ENCODE measurements at places on chromosomes 3 and 15.
A peak's percentile ranks its signal among the peaks of the same experiment; 100 is the strongest.

DNA sequence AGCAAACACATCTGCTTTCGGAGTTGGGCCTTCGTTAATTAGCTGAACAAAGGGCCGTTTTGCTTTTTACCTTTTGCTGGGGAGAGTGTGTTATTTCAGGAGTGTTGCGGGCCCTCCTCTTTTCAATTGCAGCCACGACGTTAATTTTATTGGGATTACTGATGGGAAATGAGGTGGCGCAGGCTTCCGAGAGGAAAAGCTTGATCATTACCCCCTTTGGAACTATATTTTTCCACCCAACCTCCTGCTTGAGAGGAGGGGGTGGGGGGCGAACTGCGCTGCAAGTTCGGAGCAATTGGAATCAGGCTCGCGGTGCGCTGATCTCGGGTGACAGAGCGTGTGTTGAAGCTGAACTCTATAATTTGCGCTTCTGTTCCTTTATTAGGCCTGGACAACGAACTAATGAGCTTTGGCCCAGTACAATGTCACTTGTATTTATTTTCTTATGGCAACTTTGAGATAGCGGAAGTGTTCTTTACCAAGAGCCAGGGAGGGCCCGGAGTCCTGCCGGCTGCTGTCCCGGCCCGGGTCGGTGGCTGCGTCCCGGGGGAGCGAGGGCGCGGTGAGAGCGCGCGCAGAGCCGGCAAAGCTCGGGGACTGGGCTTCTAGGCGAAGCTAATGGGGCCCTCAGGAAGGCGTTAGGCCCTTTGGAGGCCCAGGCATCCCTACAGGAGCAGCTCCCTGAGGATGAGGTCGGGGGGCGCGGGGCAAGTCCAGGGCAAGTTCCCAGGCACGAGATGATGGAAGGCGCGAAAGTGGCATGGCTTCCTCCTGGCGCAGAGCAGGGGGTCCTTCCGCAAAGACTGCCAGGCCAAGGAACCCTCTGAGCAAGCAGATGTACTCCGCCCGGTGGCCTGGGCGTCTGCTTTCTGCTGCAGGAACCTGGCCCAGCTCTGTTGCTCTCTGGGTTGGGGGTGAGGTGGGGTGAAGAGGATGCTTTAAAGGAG is 12.9 kb downstream of the NR2F2 start:
- no peak for DNase-seq

GRCh38 chr15:89760303-89761008 is 9.4 kb upstream of the MESP1 start:
- DNase-seq: peak; percentile 65

DNA sequence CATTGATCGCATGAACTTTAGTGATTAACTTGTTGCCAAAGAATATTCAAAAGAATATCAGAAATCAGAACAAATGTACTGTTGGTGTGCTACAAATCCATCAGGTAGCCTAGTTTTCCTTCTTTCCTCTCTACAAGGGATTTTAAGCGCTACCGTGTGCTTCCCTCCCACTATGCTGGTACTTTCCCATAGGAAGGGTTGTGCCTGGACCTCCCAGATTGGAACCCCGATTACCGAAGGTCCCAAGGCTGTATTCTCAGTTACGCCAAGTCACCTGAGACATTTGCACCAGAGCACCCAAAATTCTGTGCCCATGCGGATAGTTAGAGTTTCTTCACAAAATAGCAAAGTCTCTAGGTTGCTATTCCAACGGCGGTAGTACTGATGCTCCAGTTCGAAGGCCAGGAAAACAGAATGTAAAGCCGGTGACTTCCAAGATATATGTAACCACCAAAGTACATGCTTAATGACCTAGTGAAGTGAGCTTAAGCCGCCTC is 23.4 kb upstream of the GATM start:
- no peak for DNase-seq

DNA sequence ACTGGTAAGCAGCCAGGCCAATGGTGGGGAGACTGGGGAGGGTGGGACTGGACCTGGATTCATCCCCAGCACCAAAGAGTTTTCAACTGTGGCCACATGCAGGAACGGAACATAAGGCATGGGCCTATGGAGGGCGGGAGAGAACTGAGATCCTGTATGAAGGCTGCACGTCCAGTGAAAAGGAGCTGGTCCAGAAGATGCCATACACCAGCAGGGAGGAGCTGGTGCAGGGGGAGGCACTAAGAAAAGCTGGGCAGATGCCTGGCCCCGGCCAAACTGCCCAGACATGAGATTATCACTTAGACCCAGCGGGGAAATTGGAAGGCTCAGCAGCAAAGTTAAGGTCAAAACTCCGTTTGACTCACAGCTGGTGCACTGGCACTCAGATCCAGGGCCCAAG is 58.1 kb upstream of the MCF2L2 start:
- DNase-seq: no peak

DNA sequence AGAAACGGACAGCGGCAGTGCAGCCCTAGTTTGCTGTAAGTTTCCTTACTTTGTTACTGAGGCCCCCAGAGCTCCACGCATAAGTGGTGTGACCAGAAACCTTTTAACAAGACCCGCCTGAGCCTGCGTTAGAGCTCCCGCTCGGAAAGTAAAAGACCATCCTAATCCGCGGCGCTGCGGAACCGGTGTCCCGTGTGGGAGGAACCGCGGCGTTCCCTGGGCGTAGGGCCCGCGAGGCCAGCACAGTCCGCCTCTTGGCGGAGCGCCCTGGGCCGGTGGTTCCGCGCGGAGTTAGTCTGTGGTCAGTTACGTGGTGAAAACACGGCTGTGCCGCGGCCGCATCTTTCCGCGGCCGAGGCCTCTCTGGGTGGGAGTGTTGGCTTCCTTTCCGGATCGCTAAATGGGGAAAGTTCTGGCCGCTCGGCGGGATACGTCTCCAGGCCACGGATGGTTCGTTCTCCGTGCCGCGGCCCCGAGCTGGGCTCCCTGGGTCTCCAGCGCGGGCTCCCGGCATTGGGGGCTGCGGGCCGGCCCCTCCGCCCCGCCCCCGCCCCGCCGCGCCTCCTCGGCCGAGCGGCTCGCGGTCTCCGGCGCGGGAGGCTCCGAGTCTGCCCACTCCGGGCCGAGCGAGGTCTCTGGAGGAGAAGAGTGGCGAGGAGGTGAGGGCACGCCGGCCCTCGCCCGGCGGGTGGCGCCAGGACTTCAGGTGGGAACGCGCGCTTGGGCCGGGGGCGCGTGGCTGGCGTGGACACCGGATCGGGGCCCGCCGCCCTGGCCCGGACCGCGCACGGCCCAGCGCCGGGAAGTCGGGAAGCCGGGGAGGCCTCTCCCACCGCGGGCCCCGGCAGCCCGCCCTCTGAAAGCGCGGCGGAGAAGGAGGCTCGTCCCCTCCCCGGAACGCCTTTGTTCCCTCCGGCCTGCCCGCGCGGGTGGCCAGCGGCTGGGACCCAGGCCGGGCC is 754 bp downstream of the B3GNT5 start:
- DNase-seq: peak; percentile 8

DNA sequence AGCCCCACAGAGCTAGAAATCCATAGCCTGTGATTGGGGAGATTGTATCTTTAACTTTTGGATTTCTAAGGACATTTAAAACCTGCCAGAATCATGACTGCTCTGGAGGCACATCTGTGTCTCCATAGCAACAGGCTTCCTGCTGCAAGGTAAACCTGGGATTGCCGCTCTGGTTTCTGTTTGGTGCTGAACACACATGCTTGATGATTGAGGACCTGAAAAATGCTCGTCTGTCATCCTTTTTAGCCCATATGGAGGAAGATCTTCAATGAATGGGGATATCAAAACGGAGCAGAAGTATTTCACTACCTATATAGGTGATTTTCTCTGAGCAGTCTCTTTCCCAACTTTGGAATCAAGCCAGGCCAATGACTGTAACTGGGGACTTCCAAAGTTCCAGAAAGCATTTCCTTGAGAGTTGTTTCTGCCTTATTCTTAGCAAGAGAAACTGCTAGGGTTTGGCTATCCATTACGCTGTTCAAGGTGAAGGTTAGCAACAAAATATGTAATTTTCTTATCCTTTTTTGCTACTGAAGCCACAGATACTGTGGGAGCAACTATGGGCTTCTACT is 96.5 kb upstream of the TNIK start:
- DNase-seq: no peak

- no peak for DNase-seq
Observed at GRCh38 chr3:24601066-24601939, 106.7 kb upstream of the THRB start.

DNA sequence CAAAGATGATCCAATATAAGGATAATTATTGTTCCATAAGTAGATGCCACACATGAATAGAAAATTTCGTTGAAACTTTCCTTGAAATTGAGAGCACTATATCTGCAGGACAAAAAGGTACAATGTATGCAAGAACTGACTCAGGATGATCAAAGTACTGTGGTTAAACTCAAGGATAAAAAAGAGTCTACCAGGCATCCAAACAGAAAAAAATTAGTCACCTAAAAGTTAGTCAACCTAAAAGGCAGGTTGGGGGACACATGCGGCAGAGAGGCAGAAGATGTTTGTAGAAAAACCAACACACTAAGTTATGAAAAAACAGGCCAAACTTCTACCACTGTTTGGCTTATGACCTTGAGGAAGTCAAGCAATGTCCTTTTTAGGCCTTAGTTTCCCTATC is 68.7 kb downstream of the GSK3B start:
- DNase-seq: peak; percentile 32

DNA sequence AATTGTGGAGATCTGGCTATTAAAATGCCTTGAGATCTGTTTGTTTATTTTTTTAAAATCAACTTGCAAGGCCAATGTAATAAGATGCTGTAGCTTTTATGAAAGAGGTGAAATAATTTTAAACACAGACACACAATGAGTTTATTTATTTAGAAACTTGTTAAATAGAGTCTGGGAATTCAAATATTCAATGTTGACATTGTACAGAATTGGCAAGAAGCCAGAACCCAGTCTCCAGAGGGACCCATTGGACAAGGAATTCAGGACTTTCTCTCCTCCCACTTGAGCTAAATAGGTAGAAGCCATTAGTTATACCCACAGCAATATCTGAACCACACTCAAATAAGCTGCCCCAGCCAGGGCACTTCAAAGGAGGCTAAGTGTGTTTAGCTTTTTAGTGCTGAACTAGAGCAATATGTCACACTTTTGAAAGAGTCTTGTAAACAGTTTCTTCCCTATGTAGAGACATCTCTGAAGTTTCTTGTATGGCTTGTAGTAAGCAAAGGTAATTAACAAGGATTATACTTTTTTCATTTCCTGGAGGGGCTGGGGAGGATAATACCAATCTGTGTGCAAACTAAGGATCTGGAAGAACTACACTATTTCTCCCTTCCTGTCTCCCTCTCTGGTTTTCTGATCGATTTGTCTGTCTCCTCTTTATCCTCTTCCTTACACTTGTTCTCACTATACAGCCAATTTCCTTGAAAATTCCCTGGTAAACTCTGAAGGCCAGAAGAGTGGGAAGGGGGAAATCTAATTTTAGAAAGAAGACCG is 6.0 kb downstream of the MECOM start:
- no peak for DNase-seq

- DNase-seq: no peak
Observed at GRCh38 chr3:77859156-77859555, 819.3 kb downstream of the ROBO2 start.

DNA sequence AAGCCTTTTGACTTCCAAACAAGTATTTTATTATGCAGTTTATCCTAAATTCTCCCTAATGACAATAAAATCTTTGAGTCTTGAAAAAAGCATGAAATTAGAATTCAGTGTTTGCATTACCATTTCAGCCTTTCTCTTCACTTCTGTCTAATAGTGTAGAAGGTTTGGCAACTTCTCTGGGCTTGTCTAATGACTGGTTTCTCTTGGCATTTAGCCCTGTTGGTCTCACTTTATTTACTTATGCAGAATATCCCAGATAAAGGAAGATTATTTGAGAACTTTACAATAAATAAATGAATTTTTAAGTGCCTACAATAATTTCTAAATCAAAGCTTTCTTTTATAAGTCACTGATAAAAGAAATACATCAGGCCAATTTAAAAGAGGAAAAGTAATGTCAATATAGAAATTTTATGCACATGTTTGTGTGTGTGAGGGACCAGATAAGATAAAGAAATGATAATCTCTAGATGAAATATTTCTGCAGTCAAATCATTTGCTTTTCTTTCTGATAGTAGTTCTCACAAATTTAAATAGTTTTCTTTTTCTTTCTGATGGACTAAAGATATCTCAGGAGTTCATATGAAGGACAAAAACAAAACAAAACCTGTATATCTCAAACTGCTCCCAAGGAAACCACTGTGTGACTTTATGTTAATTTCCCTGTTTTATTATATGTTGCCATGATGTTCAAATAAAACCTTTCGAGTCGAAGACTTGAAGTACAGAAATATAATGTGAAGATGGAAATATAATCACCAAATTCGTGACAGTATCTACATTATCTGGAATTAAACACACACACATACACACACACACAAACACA is 533.1 kb upstream of the CBLB start:
- no peak for DNase-seq

Measured in CD4-positive, alpha-beta T cell treated with Interleukin-2 at 100 ng/mL for 4 hours (primary cell).